ENCODE measurements at places on chromosomes 12 and 14.

GRCh38 chr14:37598747-37599506 lies 3.5 kb downstream of the TTC6 start:
- no peak for DNase-seq

- DNase-seq: no peak
Measured at GRCh38 chr12:71792599-71792998, 37.9 kb downstream of the RAB21 start.

- no peak for DNase-seq
Measured at GRCh38 chr12:15811214-15812127, 22.3 kb upstream of the EPS8 start.

DNA sequence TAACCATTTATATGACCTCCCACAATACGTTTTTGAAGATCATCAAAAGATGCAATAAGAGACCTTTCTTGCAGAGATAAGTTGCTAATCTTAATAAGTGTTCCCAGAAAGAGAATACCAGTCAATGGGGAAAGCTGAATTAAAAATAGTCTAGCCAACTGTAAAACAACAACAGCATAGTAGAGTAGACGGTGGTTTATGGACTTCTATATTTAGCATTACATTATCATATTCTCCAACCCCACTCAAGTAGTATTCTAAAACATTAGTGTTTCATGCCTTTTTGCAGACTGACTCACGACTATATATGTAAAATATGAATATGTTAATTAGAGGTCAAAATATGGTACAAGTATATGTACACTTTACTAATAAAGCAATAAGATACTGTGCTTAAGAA lies 218.9 kb downstream of the MED13L start:
- DNase-seq: no peak

DNA sequence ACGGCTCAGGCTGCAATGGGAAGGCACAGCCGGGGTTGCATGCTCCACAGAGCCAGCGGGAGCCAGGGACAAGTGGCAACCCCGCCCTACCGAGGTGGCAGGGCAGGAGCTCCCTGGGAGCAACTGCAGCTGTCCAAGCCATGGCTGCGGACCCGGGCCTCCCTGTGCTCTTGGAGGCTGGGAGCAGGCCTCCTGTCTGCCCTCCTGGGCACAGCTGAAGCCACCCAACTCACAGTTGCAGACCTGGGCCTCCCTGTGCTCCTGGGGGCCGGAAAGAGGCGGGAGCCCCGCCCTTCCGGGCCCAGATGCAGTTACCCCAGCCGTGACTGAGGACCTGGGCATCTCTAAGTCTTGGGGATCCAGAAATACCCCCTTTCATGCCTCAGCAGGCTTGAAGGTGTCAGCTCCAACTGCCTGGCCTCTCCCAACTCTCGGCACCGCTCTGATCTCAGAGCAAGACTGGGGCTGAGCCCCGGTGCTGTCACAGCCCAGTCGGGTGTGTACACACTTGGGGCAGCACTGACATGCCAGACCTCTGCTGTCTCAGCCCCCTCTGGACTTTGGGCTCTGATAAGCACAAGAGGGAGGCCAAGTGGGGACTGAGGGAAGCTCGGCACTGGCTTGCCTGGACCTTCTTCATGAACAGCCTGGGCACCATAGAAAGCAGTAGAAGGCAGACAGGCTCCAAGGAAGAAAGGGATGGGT lies 7.5 kb upstream of the RASSF9 start:
- no peak for DNase-seq

GRCh38 chr14:65214741-65215140 lies 112.4 kb upstream of the MAX start:
- no peak for DNase-seq

GRCh38 chr12:7959701-7960121 lies 23.7 kb upstream of the SLC2A3 start:
- DNase-seq: peak; percentile 32

GRCh38 chr14:54629635-54630360 lies 62.9 kb downstream of the SAMD4A start:
- DNase-seq: no peak

- DNase-seq: no peak
Measured at GRCh38 chr14:84442521-84442920, 1087.4 kb upstream of the FLRT2 start.

- DNase-seq: no peak
Measured at GRCh38 chr12:67442347-67442841, 173.2 kb downstream of the CAND1 start.

DNA sequence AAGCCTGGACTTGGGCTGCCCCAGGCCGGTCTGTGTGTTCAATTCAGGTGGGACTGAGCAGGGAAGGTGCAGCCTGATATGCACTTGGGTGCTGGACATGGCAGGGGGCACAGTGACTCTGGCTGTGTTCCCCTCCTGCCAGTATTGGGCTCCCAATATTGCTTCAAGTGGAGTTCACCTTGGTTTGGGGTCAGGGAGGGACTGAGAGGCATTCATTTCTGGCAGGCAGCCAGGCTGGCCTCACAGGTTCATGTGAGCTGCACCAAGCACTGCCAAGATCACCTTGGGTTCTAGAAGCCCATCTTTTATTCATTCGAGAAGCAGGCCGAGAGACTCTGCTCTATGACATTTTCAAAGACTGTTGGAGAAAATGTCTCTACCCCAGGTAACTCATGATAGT lies 245.0 kb downstream of the CHST11 start:
- no peak for DNase-seq

GRCh38 chr14:91089958-91090535 lies 23.8 kb upstream of the DGLUCY start:
- DNase-seq: no peak

GRCh38 chr14:41900644-41901043 lies 294.0 kb downstream of the LRFN5 start:
- DNase-seq: no peak

DNA sequence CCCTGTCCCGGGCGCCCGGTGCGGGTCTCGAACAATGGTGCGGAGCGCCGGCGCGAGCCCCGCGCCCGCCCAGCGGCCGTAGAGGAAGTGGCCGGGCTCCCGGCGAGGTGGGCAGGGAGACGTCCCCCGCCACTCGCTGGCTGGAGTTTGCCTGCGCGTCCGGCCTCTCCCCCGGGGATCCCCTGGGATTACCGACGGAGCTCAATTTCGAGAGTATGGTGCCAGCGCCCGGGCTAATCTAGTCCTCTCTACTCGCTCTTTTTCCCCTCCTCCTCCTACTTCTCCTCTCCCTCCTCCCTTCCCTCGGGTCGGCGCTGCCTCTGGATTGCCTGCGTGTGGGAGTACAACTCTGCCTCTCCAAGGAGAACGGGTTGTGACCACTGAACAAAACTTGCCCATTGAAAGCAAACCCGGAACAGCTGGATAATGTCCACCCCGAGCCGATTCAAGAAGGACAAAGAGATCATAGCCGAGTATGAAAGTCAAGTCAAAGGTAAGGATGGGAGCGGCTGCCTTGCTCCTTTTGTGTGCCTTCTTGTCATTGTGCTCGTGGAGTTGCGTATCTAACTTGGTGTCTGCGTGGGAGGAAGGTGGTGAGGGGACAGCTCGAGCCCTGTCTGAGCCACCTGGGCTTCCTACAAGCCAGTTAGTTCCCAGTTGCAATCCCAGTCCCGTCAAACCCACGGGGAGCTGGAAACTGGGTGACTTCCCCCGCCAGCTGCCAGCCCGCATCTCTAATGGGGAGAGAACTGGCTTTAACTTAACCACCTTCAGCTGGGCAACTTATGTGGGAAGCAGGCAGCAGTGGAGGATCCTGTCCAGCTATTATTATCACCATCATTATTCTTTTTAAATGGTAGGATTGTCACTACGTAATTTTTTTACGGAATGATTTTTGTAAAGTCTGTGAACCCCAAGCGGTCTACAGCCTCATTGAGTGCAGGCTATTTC lies at the start of gene SRGAP1:
Gene SRGAP1 (plus strand): TSS at position 310 of the 951 bp plus-strand sequence. CDS start 117 bp downstream, at position 427.
- no peak for DNase-seq

DNA sequence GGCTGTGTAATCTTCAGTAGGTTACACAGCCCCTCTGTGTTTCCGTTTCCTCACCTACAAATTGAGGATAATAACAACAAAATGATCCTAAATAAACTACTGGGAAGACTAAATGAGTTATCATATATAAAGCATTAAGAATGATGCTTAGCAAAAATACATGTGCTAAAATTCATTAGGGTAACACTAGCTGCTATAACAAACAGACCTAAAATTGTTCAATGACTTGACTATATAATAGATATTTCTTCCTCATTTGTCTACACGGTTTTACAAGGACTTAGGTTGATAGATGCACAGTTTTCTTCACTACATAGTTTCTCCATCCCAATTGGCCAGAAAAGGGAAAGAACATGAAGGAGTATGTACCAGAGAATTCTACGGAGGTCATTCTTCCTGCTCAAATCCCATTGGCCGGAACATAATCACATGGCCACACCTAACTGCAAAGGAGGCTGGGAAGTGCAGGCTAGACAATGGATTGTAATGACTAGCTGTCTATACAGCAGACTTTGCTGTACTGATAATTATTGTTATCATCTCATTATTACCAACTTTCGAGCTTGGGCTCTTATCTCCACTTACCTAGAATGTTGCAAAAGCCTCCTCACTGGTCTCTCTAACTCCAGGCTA lies 223.5 kb upstream of the NUDT4 start:
- no peak for DNase-seq

- DNase-seq: no peak
Measured at GRCh38 chr12:4346931-4347330, 25.9 kb downstream of the TIGAR start.

GRCh38 chr14:35934499-35934898 lies 108.4 kb downstream of the BRMS1L start:
- no peak for DNase-seq

- DNase-seq: no peak
Measured at GRCh38 chr12:6917491-6918231, 3.3 kb downstream of the ENO2 start.

DNA sequence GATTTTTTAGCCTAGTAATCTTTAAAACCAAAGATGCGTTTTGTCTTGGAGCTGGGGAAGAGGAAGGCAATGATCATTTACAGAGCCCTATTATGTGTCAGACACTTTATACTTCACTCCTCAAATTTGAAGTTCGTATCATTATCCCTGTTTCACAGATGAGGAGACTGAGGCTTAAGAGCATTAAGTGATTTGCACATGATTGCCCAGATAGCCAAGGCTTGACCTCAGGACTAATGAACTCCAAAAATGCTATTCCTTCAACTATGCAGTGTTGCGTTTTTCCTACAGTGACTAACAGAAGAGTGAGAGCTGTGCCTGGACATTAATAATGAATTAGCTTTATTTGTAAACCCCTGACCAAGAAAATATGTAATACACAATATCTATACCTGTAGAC lies 136.8 kb upstream of the EEA1 start:
- no peak for DNase-seq
